ENCODE measurements at places on chromosomes 16 and 17. TPM values are rescaled to one million over a fixed set of nuclear protein-coding genes. Genes with fewer than 3 reads are reported as not detected.

CAVIN1 gene
- 765 TPM for total RNA-seq

CDRT15 gene
- not detected for total RNA-seq

FAM171A2 gene
- 28.9 TPM for total RNA-seq

TOX3 gene
- total RNA-seq = 0.15 TPM

C16orf96 gene
- total RNA-seq = not detected

CCL17 gene
- not detected for total RNA-seq

TMEM238L gene
- total RNA-seq = not detected

Measured in glomerular endothelial cell (primary cell).